CD4-positive, alpha-beta T cell treated with Interleukin-21 for 1 hour (primary cell): ENCODE measurements at places on chromosomes 11 and 22.

DNA sequence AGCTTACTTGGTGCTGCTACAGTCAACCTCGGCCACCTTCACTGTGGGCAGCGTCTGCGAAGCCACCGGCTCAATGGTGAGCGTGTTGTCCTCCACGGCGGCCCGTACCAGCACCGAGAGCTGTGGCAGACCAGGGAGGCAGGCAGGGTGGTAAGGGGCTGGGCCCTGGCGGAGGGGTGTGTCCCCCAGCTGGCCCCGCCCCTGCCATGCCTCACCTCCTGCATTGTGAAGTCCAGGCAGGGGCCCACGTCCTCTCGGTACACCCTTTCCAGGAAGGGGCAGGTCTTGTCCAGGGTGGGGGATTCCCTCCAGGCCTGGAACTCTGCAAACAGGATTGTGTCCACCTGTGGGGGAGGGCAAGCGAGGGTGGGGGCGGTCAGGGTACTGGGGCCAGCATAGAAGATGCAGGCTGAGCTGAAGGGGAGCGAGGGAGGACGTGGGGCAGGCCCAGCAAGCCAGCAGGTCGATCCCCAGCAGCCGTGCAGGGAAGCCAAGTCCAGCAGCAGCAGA, 12.8 kb downstream of the RAB3IL1 start:
- no peak for DNase-seq

DNA sequence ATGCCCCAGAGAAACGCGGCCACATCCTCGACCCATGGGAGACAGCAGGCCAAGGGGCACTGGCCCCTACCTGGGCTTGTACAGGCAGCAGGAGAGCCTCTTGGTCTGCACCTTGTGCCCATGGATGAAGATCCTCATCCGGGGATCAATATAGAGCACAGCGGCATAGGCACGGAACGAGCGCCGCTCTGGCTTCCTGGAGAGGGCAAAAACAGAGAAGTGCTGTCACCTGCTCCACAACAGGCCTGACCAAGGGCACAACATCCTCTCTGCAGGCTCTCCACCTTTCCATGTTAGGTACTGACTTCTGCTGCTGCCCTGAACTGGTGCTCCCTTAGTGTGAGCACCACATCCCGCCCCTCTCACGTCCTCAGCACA, 27.2 kb downstream of the MORC2 start:
- DNase-seq, result no peak

DNA sequence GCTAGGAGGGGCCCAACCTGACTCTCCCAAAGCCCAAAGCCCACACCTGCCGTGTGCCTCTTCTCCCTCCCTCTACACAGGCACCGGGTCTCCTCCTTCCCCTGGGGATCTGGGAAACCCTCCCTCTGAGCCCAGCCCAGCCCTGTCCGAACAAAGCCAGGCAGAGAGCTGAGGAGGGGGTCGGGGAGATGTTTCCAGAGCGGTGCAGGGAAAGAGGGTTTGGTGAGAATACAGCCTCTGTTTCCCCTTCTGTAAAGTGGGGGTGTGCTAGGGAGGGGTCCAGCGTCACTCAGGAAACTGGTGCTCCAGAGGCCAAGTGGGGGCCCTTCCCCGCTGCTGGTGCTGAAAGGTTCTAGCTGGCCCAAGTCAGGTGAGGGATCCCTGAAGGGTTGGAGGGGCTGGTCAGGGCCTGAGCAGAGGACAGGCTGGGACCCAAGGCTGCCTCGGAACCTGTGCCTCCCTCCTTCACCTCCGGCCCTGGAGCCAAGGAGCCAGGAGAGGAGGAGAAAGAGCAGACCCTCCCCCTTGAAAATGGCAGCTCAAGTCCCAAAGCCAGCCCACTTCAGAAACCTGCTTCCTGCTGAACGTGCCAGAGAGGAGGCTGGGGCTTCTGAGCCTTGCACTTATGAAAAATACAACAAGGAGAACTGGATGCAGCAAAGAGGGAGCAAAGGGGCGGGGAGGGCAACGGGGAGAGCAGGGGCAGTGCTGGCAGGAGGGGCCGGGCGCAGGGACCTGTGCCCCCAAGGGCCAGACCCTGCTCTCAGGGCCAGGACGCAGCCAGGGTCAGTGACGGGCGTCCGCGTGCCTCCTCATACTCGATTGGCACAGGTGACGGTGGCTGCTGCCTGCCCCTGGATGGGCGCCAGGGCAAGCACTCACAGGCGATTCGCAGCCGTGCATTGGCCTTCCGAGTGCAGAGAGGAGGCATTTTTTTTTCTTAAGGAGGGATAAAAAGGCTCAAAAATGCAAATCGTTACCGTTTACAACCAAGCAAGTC, 43.2 kb downstream of the MACROD1 start:
- DNase-seq, result no peak

DNA sequence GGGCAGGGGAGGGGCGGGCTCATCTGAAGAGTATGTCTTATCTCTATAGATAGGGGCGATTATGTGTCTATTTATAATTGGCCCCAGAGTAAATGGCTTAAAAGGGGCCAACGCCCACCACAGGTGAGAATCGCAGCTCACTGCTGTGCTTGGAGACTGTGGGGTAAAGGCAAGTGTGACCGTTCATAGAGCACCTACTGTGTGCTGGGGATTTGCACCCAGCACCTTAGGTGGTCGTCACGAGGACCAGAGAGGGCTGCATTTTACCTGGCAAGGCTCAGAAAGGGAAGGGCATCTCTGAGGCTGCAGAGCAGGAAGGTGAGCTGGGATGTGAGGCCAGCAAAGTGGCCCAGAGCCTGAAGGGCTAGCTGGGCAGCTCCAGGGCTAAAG, 13.7 kb upstream of the TCF20 start:
- DNase-seq, result no peak

DNA sequence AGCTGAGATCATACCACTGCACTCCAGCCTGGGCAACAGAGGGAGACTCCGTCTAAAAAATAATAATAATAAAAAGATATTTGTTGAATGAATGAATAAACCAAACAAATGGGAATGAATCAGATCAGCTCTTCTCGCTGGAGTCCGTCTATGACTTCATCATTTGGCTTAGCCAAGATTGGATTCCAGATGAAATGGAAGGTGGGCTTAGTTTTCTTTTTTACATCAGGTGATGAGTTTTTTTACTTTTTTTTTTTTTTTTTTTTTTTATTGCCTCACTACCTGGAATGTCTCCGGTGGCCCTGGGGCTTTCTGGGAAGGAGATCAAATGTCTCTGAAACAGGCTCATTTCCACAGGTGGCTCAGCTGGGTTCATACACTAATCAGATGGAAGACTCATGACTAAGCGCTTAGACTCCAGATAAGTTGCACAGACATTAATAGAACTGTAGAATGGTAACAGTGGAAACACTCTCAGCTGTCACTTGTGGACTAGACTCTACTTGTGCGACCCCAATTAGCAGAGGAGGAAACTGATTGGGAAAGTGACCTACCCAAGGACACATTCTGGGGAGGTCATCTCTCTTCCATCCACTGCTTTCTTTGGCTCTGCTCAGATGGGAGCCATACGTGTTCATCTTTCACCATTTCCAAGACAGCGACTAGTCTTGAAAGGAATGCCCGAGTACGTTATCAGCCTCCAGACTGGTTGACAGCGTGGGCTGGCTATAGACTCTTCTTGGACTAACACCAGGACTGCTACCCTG, 20.5 kb upstream of the RBFOX2 start:
- DNase-seq, result no peak

GRCh38 chr22:40819599-40820140, 524 bp upstream of the SLC25A17 start:
- no peak for DNase-seq

DNA sequence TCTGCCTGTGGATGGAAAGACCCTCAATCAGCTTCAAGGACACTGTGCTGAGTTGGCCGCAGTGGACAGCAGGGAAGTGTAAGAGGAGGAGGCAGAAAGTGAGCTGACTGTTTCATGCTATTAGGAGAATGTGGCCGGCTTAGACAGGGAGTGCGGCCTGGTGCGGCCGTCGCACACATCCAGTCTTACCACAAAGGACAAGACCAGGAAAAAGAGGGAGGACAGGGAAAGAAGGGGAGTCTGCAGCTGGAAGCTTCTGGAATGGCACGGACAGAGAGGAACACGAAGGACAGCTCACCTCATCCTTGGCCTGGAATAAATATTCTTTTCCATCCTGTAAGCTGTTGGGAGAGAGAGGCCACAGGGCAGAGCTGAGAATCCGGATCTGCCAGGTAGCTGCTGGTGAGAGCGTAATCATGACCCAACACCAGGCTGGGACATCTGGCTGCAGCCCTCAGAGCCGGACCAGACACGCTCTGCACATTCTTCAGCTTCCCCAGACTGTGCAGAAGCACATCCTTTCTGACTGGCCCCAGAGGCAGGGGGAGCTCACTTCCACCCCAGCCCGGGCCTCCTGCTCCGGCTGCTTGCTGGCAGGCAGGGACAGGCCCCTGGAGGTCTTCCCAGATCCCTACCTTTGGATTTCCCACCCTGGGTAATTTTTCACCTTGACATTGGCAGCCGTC, 8.6 kb upstream of the RBM4B start:
- no peak for DNase-seq

DNA sequence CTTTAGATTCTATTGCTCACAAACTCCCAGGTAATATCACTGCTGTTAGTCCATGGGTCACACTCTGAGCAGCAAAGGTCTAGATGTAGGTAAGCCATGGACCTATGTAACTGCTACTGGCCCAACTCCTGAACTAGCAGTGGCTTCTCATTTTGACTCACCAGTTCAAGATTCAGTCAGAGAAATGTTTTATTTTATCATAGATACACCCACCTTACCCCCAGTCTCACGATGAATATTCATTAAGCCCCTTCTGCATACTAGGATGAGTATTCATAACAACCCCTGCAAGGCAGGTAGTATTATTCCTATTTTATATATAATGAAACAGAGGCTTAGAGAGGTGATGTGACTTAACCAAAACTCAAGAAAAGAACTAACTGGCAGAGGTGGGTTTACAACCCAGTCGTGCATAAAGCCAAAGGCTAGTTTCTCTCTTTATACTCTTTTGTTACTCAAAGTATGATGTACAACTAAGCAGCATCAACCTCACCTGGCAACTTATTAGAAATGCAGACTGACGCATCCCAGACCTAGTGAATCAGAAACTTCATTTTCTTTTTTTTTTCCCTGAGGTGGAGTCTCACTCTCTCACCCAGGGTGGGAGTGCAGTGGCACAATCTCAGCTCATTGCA, 957.6 kb upstream of the CCDC90B start:
- DNase-seq, result no peak

DNA sequence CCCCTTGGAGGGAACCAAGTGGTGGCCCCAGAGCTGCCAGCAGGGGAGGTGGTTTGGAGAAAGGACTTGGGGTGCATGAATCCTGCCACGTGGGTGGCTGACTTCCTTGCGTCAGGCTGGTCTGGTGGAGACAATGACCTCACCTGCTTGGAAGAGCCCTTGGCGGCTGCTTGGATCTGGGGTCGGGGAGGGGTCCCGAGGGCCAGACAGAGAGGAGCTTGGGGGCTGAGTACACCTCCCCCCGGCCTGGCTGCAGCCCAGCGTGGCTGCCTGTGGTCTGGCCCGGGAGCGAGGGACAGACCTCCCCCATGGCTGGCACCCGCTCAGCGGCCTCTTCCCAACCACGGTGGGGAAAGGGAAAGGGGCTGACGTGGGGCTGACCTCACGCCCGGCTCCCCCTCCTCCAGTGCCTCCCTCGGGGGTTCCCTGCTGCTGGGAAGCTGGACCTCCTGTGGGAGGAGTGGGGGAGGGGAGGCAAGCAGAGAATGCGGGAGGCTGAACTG, 13.8 kb downstream of the LIF start:
- no peak for DNase-seq

- DNase-seq, result no peak
Observed at GRCh38 chr11:17593466-17594245, 46.6 kb downstream of the OTOG start.

- DNase-seq, result no peak
Observed at GRCh38 chr11:108486331-108486730, 11.9 kb downstream of the POGLUT3 start.

DNA sequence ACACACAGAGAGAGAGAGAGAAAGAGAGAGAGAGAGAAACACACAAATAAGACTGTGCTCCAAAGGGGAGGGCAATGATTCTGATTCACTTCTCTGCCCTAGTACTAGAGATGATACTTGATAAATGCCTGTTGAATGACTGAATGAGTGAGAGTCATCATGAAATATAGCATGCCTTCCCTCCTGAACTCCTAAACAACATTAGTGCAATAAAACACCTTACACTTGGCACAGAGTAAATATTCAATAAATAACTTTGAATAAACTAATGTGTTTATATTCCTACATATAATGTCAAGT, 511.2 kb upstream of the RAG2 start:
- no peak for DNase-seq

DNA sequence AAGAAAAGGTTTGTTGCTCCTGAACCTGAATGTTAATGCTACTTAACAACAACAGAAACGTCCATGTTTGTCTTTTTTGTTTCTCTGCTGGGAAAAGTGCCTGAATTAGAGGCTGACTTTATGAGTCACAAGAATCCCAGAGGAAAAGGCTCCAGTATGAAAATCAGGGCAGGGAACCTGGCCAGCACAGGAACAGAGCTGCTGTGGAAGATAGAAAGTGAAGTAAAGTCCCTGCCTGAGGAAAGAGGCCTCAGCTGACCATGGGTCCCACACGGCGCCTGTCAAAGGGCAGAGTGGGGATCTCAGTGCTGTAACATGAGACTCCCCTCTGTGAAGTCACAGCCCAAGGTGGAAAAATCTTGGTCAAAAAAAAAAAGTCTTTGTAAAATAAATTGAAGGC, 632.3 kb upstream of the CCDC90B start:
- no peak for DNase-seq

DNA sequence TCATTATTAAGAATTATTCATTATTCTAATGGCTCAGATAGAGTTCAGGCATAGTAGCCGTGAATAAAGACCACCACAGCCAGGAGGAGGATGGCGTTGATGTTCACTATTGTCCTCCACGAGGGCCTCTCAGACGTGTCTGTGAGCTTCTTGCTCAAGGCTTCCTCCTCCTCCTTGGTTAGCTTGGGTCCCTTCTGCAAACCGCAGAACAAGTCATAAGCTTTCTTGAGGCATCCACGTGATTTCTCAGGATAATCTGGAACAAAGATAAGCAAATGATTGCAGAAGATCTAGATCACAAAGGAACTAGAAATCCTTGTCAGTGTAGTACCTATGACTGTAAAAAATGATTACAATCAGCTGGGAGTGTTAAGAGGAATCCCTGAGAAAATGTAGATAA, 13.6 kb upstream of the RFPL2 start:
- DNase-seq, result no peak

DNA sequence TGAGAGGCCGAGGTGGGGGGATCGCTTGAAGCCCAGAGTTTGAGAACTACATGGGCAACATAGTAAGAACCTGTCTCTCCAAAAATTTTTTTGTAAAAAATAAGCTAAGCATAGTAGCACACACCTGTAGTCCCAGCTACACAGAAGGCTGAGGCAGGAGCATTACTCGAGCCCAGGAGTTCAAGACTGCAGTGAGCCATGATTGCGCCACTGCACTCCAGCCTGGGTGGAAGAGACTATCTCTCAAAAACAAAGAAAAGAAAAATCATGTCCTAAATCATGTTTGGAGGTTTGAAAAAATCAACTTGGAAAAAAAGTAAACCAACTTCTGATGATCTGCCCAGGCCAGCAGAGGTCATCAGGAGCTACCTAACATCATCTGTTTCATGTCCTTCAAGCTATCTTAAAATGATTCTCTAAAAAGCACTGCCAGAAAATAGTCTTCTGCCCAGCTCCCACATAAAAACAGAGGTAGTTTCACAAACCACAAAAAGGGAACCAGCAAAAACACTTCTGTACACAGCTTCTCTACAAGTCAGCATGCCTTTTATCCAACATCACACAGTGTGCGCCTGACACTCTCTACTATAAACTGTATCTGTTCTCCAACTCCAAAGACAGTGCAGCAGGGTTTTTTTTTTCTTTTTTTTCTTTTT, 165.0 kb downstream of the SOX6 start:
- no peak for DNase-seq

- no peak for DNase-seq
Observed at GRCh38 chr11:38460896-38461295, 1862.9 kb upstream of the RAG2 start.

- no peak for DNase-seq
Observed at GRCh38 chr11:36577373-36577772, 9.6 kb downstream of the RAG1 start.
